ENCODE measurements at places on chromosomes 4 and X.

GRCh38 chrX:126170720-126171119, 4.6 kb upstream of the DCAF12L2 start:
- DNase-seq, result no peak

DNA sequence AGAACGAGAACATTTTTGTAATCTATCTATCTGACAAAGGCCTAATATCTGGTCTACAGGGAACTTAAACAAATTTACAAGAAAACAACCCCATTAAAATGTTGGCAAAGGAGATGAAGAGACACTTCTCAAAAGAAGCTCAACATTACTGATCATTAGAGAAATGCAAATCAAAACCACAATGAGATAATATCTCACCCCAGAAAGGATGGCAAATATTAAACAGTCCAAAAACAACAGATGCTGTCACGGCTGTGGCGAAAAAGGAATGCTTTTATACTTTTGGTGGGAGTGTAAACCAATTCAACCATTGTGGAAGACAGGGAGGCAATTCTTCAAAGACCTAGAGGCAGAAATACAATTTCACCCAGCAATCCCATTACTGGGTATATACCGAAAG, 2284.8 kb downstream of the ARAP2 start:
- DNase-seq, result no peak

GRCh38 chrX:17878028-17878670, 17.1 kb upstream of the RAI2 start:
- no peak for DNase-seq

- DNase-seq, result no peak
Observed at GRCh38 chr4:130110189-130110588, 1014.2 kb downstream of the C4orf33 start.

- no peak for DNase-seq
Observed at GRCh38 chr4:185143601-185143969, 519 bp downstream of the SLC25A4 start.

DNA sequence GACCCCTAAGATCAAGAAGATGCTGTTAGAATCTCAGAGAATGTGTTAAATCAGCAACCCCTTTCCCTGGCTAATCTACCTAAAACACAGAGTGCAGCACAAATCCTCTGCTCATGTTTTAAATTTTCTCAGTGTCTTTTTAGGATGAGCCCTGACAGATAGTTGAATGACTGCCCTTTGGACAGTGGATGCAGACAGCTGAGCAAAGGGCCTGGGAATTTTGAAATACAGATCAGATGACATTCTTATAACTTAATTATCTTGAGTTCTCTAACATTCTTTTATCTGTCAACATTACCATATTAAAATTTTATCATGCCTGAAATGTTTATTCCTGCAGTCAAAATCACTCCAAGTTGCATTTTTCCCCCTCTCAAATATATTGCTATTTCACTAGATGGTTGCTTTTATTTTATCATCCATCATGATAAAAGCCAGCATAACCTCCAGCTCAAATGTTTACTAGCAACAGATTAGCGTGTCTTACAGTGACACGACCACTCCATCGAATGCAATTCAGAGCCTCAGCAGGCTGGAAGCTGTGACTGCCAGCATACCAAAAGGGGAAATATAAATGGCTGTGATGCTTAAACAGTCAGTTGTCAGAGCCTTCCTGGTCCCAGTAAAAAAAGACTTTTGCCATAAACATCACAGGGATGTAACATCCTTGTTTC, 22.8 kb upstream of the ARHGAP24 start:
- DNase-seq, result no peak

DNA sequence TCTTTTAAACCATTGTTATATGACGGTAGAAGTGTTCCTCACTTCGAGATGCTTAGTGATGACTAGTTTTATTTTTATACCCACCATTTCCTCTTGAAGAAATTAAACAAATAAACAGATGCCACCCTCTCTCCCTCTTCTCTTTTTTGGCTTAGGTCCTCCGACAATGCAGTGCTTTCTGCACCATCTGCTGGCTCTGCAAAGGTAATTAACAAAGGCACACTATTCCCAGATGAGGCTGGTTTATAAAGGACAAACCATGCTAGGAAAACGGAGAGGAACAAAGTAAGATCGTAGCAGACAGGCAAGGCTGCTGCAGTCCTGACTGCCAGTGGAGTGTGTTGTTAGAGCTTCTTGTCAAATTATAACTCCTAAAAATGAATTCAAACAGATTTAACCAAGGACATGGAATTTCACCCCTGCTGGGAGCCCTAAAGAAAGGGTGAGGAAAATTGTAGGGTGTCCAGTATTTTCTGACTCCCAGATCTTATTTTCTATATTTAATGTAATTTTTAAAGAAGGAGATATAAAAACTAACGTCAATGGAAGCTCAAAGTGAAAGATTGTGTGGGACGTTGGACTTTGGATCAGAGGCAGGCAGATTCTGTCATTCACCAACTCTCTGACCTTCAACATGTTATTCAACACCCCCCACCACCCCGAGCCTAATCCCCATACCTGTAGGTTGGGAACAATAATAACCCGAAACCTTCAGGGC, 142.1 kb downstream of the CPEB2 start:
- no peak for DNase-seq

GRCh38 chr4:88759895-88760290, 62.3 kb upstream of the NAP1L5 start:
- DNase-seq, result no peak

DNA sequence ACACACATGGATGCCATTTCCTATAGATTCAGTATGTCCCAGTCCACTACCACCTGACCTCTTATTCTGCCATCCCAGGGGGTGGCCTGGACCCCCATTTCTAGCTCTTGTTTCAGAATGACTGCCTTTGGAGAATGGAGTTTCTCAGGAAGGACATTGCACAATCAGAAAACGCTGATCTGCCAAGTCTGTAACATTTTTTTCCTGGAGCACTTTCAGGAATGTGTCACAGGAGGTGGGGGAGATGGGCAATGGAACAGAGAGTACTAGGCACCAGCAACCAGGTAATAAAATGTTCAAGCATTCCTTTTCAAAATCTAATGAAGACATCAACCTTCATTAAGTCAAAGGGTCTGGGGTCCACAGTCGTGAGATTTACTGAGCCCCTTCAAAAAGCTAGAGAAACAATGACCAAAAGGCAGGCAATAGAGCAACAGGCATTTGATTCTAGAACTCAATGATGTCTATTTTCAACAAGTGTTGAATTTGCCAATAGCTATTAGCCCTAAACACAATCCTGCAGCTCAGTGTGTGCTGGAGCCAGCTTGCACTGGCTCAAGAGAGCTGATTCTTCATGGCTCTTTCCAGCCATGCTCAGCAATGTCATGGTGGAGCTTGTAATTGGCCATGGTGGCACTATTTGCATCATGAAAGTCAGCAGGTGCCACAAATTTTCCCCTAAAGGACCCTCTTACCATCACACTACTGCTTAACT, 87.1 kb downstream of the KDR start:
- DNase-seq, result no peak

DNA sequence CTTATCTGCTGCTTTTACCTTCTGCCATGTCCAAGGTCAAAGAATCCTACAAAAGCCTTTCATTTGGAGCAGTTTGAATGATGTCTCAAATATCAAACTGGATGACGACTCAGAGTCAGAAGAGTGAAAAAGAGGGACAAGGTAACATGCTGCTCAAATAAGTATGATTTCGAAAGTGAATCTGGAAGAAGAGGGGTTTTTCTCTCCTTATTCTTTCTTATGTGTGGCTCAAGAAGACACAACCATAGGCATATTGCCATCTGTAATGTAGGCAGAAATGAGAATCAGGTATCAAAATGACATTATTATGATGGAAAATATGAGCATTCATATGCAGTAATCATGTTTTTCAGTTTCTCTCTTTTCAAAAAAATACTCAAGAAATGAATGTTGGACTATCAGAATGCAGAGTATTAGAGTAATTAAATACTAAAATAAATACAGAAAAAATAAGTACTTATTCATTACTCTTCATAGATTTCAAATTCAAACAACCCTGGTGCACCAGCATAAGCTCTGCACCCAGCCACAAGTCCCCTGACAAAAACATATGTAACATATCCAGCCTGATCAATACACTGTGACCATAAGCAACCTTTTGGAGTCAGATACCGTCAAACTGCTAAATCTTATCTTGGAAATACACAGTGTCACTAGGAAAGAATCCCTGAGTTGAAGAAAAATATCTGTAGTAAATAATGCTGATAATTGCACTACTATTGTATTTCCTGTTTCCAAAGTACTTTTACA, 468.6 kb downstream of the INPP4B start:
- no peak for DNase-seq

DNA sequence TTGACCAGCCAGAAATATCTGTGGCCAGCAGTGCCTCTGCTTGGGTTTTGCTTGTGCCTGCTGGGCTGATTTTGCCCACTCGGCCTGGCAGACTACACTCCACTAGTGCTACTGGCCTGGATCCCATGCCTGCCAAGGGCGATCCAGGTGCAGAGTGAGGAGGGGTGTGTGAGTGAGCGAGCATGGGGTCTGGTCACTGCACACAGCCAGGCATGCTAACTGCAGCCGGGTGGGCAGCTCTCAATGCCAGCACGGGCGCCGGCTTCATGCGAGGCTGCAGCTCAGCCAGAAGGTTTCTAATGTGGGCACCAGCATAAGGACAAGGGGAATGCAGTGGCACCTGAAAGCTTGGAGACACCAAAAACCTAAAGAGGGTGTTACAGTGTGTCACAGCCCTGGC, 1161.4 kb downstream of the FSTL5 start:
- DNase-seq, result no peak

- DNase-seq, result no peak
Observed at GRCh38 chr4:145487631-145488030, 6.0 kb downstream of the SMAD1 start.

- no peak for DNase-seq
Observed at GRCh38 chr4:177220376-177220775, 89.3 kb upstream of the NEIL3 start.

- DNase-seq, result no peak
Observed at GRCh38 chr4:82261084-82261483, 112.7 kb downstream of the HNRNPD start.
